ENCODE measurements at places on chromosomes 11 and 22.

GRCh38 chr11:133955945-133956421 lies 785 bp downstream of the IGSF9B start:
- no peak for DNase-seq

GRCh38 chr11:36750349-36750748 lies 152.3 kb upstream of the RAG2 start:
- no peak for DNase-seq

- no peak for DNase-seq
These were observed 30.3 kb downstream of the UVRAG start for GRCh38 chr11:75845324-75845723.

DNA sequence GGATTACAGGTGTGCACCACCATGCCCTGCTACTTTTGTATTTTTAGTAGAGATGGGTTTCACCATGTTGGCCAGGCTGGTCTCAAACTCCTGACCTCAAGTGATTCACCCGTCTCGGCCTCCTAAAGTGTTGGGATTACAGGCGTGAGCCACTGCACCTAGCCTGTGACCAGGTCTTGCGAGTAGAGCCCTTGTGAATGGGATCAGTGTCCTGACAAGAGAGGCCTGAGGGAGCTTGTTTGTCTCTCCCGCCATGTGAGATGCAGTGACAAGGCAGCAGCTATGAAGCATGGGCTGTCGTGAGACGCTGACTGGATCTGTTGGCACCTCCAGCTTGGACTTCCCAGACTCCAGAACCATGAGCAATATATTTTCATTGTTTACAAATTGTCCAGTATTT lies 69.3 kb downstream of the LRRC32 start:
- DNase-seq = no peak

- no peak for DNase-seq
These were observed 44.6 kb upstream of the LIN7C start for GRCh38 chr11:27551127-27551526.

DNA sequence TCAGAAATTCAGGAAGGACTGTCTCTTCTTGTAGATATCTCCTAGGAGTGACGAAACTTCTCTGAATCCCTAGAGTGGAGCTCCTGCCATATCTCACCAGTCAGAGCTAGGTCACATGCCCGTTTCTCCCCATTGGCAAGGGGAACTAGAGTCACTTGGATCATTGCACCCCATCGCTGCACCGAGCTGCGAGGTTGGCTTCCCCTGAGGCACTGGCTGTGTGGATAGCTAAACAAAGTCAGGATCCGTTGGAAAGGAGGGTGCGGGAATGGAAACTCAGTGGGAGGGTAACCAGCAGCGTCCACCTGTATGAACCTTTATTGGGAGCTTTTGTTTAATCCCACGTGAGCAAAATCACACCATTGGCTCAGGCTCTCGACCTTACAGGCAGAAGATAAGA lies 283.8 kb downstream of the BRD1 start:
- peak; percentile 43 for DNase-seq

DNA sequence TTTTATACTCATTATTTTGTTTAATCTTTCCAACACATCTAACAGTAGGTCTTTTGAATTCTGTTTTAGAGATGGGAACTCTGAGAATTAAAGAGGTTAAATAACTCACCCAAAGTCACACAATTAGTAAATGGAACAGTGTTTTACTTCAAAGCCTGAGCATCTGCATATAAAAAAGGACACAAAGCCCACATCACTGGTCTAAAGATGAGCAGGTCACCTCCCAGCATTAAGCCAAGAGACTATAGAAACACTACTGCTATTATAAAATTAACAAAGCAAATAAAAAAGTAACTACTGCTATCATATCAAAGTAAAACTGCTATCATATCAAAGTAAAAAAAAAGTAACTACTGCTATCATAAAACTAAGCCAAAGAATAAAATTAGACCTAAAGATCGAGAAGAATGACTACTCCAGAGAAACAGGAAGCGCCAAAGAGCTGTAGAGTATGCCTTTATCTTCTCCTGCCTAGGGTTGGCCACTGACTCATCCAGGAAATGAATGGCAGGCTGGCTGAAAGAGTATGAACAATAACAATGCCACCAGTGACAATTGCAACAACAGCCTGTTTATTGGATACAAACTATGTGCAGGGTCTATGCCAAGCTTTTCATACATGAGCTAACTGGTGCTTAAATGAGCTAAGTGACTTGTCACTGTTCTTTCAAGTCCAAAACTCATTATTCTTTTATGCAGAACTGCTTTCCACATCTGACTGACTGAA lies 1153.0 kb upstream of the TENM4 start:
- DNase-seq = no peak
